ENCODE measurements at places on chromosomes 13 and 19.

- no peak for DNase-seq
Observed at GRCh38 chr19:55456347-55456746, 5.1 kb downstream of the ISOC2 start.

DNA sequence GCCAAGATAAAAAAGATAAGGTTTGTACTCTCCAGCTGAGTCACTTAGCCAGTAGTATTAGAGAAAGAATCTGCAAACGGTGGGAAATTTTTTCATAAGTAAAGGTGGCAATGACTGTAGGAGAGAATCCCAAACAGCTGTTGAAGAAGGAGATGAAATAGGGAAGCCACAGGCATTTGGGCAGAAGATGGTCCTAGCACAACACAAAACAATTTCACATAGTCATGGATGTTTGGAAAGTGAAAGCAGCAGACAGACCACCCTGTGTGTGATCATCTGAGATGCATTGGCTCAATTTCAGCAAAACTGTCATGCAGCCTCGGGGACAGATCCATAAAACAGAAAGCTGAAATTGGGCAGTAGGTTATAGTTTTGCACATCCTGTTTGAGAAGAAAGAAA is 2832.4 kb downstream of the PCDH9 start:
- no peak for DNase-seq

- no peak for DNase-seq
Observed at GRCh38 chr19:55812449-55812848, 19.4 kb downstream of the NLRP11 start.

- DNase-seq: no peak
Observed at GRCh38 chr13:113638806-113639205, 19.2 kb downstream of the ATP4B start.

DNA sequence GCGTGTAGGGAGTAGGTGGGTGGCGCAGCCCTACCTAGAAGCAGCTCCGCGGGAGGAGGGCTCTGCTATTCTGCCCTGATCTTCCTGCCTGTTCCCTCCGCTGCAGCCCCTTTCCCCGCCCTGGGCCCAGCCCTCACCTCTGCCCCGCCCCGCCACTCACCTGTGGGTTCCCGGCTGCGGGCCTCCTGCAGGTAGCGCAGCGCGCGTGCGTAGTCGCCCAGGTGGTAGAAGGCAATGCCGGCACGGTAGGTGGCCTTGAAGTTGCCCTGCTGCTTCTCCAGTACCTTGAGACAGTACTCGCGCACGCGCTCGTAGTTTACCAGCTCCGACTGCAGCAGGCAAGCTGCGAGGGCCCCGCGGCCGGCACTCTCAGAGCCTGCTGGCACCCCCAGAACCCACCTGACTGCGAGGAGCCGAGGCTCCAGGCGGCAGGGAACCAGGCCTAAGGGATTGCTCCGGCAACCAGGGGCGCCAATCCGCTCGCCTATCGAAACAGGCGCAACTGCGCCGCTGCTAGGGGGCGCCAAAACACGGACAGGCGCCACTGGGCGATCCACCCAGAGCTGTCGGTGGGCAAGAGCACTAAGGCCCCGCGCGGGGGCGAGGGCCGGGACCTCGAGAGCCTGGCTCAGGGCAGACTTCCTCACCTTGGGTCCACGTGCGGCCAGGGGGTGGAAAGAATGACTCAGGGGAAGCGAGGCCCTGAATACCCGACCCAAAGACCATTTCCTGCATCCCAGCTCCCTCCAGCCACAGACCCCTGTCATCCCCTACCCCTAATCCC is 965 bp downstream of the TTC9B start:
- DNase-seq: no peak

DNA sequence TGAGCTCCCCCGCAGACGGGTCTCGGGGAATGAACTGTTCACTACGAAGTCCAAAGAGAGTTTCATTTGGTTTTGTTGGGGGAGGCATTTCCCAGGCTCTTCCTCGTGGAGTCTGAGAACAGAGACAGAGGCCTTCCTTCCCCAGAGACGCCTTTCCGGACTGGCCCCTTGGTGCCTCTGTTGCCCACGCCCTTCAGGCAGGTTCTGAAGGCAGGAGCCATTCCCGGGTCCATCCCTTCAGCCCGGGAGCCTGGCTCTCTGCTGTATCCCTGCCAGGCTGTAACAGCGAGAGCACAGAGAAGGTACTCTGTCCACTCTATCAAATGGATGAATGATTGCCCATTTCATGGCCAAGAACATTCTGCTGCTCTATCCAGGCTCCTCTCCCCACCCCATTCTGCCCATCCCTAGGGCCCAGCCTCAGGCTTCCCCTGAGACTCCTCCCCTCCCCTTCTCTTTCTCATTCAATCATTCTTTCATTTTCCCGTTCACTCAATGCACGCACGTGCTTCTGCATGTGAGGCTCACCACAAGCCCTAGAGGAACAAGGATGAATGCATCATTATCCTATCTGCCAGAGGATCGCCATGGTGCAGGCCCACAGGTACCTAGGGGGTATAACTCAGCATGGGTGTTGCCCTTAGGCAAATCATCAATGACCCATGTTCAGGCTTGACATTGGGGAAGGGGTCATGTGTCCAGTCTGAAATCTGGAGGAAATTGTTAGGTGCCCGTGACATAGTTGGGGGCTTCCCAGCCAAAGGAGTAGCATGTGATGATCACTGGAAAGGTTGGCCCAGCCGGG is 298.6 kb downstream of the ZNF536 start:
- DNase-seq: no peak
